ENCODE measurements at places on chromosomes 7 and 10. TPM values are rescaled to one million over a fixed set of nuclear protein-coding genes. Genes with fewer than 3 reads are reported as not detected.
A peak's percentile ranks its signal among the peaks of the same experiment; 100 is the strongest.

DNA sequence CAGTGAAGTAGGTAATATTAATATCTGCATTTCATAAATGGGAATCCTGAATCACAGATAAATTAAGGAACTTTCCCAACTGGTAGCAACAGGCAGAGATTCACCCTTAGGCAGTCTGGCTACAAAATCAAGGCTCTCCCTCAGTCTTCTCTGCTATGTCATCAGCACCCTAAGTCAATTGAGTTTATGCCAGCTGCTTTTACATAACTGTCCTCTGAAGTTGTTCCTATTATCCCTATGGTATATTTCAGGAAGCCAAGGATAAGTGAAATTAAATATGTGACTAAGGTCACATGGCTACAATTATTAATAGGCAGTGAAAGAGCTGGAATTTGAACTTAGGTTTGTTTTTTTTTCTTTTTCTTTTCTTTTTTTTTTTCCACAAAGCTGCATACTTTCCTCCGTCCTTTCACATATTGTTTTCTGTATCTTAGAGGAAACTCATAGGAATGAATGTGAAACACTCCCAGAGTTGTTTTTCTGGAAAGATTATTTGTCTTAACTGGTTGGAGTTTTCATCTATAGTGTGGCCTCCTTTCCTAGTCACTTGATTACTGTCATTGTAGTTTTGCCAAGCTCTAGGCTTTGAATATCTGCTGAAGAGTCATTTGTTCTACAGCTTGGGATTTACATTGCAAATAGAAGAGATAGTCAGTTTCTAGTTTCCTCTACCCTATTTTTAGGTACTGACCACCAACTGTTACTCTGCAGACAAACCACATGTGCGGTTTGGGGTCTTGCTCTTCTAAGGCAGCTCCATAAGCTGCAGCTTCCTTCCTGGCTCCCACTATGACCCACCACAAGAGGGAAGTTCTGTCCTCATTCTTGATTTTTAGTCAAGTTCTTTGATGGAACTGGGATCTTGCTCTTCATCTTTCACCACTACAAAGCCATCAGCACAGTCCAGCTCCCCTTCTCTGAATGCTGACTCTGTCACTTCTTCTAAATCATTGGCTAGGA, 338.0 kb upstream of the KIAA1217 start:
- H3K27me3 ChIP-seq: no peaks in the 10 kb centered on the region
- H3K4me1 ChIP-seq: no peaks in the 10 kb centered on the region
- DNase-seq: no peak
- no peaks in the 10 kb centered on the region for H3K36me3 ChIP-seq
- H3K27ac ChIP-seq: no peak overlapping the region
- H3K4me3 ChIP-seq: no peak overlapping the region

The MYL10 gene
- not detected for polyA plus RNA-seq

The C10orf105 gene
- polyA plus RNA-seq: not detected

The CPN1 gene
- not detected for polyA plus RNA-seq

DNA sequence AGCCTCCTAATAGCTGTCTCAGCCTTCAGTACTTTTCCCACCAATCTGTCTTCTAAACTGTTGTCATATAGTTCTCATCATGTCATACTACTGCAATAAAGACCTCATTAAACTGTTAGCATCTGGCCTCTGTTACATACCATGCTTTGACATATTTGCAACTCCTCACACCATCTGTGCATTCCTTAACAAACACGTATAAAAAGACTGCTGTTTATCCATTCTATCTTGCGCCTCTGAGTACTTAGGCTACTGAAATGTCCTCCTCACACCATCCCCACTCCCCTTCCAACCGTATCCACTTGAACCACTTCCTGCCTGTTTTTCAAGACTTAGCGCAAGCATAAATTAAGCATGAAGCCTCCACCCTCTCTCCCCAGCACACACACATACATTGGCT, 41.6 kb downstream of the SLC16A9 start:
- no peak overlapping the region for H3K27ac ChIP-seq
- no peaks in the 10 kb centered on the region for H3K27me3 ChIP-seq
- no peaks in the 10 kb centered on the region for H3K36me3 ChIP-seq
- H3K4me3 ChIP-seq: no peak overlapping the region
- H3K4me1 ChIP-seq: no peaks in the 10 kb centered on the region

DNA sequence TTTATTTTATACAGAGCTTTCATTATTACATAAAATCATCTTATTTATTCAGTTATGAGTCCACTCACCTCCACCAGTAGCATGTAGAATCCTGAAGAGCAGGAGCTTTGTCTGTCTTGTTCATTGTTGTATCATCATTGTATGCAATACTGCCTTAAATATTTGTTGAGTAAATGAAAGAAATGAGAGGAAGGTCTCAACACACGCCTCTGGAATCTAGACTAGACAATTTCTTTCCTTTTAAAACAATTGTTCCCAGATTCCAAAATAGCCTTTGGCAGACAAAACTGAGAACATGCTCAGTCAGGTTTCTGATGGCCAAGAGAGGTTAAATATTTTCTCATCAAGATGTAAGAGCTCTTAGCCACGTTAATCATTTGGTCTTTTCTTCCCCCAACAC, 173.1 kb upstream of the AGR3 start:
- H3K36me3 ChIP-seq: no peaks in the 10 kb centered on the region
- no peak overlapping the region for H3K27ac ChIP-seq
- H3K4me1 ChIP-seq: peaks cover 30% of the 10 kb centered on the region
- H3K4me3 ChIP-seq: peak overlapping the region; percentile 14
- no peak for DNase-seq

The C7orf57 gene
- 0.22 TPM for polyA plus RNA-seq

The GIMAP7 gene
- polyA plus RNA-seq: not detected

DNA sequence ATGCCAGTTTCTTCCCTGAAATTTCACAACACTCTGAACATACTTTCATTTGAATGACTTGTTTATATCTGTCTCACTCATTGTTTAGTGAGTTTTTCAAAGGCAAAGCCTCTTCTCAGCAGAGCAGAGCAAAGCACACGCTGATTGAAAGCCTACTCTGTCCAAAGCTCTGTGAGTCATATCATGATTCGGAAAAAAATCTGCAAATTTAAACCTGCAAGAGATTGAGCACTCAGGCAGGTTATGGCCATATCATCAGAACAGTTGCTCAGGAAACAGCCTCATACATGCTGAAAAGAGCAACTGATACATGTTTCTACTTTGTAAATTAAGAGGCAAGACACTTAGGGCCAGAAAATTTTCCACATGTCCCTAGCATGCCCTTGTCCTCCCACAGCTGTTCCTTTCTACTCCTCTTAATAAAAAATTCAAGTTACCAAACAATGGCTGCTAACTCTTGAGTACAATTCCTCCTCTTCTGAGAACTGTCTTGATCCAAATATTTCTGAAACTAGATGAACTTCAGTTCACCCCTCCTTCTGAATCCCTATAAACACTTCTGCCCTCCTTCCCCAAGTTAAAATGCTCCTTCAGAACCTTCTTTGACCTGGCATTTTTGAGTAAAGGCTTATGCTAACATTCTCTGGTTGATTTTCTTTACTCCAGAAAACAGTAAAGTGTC, 140.6 kb upstream of the HPS1 start:
- no peak for DNase-seq
- no peak overlapping the region for H3K27ac ChIP-seq

GRCh38 chr7:14995774-14996173, 93.2 kb upstream of the DGKB start:
- no peak overlapping the region for H3K27ac ChIP-seq
- DNase-seq: no peak

- no peak for DNase-seq
- H3K27ac ChIP-seq: no peak overlapping the region
- H3K27me3 ChIP-seq: peaks cover 4% of the 10 kb centered on the region
- no peaks in the 10 kb centered on the region for H3K36me3 ChIP-seq
Observed at GRCh38 chr10:86729677-86730076, 26.7 kb upstream of the BMPR1A start.

The SPDYE8 gene
- not detected for polyA plus RNA-seq

The CD36 gene
- 0.59 TPM for polyA plus RNA-seq

- H3K4me3 ChIP-seq: peak overlapping the region; percentile 44
- H3K4me1 ChIP-seq: no peaks in the 10 kb centered on the region
- peaks cover 18% of the 10 kb centered on the region for H3K27me3 ChIP-seq
- no peak overlapping the region for H3K27ac ChIP-seq
- H3K36me3 ChIP-seq: no peaks in the 10 kb centered on the region
Observed at GRCh38 chr10:27998178-27998953, 513 bp downstream of the ODAD2 start.

Data from keratinocyte (primary cell).